ENCODE measurements at places on chromosomes 5 and 9.

DNA sequence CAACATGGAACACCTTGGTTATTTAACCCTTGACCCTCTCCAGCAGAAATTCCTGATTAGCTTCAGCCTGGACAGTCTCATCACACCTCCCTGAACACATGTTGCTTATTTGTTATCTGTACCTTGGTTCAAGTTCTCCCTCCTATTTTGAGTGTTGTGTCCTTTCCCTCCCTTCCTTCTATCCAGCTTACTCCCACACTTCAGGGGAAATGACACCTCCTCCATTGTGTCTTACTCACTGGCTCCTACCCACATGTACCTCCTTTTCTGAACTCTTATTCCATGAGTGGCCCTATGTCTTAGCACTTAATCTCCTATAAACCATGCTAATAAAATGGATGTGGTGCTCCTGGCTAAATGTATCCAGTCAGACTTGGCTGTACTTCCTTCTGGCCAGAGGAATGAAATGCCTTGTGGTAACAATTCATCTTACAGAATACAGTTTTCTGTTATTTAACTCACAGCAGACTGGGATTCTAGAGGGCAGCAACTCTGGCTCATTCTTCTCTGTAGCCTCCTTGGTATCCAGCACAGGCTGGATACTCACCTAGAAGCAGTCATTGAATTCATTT lies 11.2 kb downstream of the LIX1 start:
- DNase-seq = no peak

GRCh38 chr9:119859128-119859527 lies 489.9 kb upstream of the BRINP1 start:
- no peak for DNase-seq

DNA sequence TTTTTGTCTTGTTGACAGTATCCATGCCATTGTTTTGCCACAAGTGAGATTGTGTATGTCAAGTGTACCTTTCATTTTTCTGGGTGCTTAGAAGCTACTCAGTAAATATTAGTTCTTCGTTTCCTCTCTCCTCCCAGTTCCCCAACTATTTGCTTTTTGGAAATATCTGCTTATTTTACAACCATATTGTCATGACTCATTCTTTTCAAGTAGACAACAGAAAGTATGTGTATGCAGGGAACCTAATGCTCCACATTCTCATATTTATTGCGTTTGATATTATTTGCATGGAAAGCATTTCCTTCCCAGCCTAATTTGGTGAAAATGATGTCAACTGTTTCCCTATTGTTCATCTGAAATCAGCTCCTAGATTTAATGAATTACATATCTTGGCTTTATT lies 483.7 kb upstream of the RIOK2 start:
- no peak for DNase-seq

DNA sequence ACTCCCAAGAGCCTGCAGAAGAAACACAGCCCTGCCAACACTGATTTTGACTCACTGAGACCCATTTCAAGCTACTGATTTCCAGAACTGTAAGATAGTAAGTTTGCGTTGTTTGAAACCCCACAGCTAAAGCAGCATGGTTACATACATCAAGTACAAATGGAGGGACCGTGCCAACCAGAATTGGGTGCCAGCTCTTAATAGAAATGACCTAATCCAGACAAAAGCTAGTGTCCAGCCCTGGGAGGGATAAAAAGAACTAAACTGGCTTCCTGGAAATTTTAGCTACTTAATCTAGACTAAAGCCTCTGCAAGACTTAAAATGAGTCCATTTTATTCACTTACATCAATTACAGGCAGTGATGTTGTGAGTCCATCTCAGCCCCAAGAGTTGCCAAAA lies 122.6 kb downstream of the ADAMTS12 start:
- no peak for DNase-seq

GRCh38 chr9:111985315-111985714 lies 88.7 kb downstream of the UGCG start:
- no peak for DNase-seq

DNA sequence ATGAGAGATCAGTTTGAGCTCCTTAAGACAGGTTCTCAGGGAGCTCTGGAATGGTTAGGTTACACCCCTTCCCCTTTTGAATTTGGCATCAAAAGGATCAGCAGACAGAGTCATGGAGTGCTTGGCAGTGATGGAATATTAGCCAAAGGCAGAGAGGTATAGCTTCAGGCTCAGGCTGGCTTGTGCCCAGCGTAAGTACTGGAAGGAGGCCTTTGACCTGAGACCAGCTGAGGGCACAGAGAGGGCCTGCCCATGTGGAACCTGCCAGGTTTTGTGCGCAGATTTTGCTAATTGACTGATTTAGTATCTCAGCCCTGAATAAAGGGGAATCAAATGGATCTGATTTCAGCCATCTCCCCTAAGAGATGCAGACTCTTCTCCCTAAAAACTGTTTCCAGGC lies 81.5 kb downstream of the RGS3 start:
- no peak for DNase-seq

- no peak for DNase-seq
These were observed 22.9 kb downstream of the SLC25A51 start for GRCh38 chr9:37880916-37881479.

DNA sequence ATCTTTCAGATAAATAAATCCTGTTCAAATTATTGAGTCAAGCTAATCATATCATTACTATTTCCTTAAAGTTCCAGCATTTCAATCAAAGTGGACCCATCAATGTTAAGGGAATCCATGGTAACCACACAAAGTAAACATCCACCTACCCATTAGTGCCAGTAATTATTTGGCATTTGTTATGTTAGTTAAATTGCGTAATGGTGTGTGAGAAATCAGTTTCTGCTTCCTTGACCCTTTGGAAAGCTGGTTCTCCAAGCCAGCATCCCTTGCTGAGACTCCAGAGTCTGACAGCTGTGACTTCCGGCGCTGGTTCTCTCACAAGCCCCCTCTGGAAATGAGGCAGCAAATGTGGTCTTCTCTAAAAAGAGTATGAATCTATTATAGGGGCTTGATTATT lies 308.6 kb upstream of the EFNA5 start:
- no peak for DNase-seq

GRCh38 chr9:78510035-78510434 lies 213.1 kb downstream of the PSAT1 start:
- DNase-seq = no peak

DNA sequence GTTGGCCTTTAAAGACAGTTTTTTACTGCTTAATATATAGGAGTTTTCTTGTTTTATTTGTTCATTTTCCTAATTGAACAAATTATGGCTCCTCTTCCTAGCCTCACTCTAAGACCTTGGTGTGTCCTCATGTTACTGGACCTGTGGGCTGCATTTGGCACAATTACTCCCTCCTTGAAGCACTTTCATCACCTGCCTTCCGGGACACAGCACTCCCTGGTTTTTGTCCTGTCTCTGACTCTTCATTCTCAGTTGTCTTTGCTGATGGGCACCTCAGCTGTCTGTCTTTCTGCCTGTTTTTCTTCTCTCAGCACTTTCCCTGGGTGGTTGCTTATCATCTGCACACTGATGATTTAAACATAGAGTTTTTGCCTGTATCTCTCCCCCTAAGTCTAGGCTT lies 13.6 kb downstream of the GTF3C4 start:
- no peak for DNase-seq

DNA sequence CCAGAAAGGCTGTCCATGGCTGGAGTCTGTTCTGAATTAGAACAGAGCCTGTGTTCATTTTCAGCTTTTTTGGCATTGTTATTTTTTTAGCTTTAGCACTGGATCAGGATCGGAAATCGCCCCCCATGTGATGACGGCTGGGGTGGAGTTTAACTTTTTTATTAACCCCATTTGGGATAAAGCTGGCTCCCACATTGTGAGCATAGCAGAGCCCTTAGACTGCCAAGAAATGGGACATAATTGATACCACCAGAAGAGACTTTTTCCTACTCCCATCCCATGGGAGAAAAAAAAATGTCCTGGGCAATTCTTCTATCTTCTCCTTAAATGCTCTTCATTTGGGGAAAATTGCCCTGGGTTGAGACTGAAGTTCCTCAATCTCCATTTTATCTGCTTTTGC lies 52.4 kb downstream of the SLIT3 start:
- DNase-seq = no peak

DNA sequence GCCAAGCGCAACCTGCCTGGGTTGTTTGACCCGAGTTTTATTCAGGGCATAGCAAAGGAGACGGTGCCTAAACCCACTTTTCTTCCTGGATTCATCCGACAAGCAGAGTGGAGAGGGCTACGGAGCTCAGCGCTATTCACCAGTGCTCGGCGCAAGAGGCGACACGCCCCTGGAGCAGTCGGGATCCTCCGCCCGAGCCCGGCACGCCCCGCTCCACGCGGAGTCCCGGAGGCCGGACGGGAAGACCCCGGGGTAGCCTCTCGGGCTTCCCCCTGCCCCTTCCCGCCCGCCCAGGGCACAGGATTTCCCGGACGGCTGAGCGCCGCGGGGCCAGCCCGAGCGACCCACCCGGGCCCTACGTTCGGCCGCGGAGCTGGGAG lies 427 bp downstream of the SERINC5 start:
- DNase-seq = peak; percentile 74

DNA sequence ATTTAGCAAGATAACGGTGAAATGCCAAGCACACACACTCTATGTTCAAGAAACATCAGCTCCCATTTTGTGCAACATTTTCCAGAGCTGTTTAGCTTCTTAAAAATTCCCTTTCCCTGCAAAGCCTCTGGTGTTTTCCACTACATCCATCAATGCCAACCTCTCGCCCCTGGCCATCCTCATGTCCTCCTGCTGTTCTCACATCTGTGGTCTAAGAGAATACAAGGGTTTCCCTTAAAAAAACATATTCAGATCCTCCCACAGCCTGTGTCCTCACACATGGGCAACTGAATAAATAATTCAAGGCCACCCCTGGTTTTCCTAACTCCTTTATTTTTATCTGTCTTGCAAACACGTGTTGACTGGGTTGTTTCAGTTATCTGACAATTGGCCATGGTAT lies 70.3 kb downstream of the PAPPA start:
- DNase-seq = no peak

- no peak for DNase-seq
These were observed 11.9 kb downstream of the RASGEF1C start for GRCh38 chr5:180197016-180197702.

- DNase-seq = no peak
These were observed 4.9 kb upstream of the LHX2 start for GRCh38 chr9:124006448-124007361.

DNA sequence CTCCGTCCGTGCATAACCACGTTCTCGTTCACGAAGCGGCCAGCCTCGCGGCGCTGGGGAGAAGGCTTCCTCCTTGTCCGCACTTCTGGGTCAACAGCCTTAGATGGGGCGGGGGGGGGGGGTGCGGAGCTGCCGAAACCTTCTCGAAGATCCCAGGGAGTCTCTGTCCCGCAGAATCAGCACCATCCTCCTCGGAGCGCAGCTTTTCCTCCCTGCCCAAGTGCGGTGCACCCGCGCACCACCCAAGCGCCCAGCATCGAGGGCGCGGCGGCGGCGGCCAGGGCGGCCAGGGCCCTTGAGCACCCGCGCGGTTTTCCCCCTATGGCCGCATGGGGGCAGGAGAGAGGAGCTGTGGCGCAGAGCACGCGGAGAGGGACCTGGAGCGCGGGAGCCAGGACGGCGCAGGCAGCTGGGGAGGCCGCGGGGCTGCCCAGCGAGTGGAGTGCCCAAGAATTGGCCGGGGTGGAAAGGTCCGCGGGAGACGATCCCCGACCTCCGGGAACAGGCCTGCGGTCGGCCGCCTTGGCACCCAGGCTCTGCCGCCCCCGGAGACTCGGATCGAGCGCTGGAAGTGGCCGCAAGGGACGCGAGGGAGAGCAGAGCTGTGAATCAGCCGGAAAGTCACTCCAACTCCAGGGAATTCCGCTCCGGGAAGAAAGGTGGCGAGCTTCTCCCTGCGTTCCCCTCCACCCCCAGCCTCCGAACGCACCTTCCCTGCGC lies 43.1 kb downstream of the TMEM174 start:
- DNase-seq = peak; percentile 88

GRCh38 chr5:142134331-142135010 lies 25.9 kb downstream of the NDFIP1 start:
- no peak for DNase-seq

DNA sequence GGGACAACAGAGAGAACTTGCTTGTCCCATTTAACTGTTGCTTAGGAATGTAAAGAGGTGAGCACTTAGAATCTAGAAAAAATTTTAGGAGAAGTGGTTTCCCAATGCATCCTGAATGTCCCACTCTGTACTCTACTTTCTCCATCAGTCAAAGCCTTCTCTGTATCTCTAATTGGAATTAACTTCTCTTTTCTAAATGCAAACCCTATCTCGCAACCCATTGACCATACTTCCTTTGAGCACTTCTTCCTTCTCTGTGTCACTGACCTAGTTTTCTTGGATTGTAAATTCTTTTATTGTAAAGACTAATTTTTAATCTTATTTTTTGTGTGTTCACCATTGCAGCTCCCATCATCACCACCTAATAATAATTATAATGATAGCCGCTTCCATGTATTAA lies 33.3 kb downstream of the ADRB2 start:
- DNase-seq = no peak

DNA sequence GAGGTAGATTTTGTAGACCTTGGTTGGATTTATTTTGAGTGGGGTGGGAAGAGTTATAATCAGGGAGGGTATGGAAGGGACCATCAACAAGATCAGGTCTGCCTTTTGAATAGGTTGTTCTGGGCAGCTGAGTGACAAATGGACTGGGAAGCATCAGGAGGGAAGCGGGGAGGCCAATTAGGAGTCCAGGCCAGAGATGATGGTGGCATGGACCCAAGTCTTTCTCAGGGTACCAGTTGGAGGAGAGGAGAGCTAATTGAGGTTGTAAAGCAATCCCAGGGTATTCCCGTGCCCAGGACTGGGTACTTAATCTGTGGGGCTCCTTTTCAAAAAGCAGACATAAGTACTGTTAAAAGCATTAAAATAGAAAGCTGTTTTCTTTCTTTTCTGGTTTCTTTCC lies 88.9 kb downstream of the ARHGAP26 start:
- DNase-seq = no peak

DNA sequence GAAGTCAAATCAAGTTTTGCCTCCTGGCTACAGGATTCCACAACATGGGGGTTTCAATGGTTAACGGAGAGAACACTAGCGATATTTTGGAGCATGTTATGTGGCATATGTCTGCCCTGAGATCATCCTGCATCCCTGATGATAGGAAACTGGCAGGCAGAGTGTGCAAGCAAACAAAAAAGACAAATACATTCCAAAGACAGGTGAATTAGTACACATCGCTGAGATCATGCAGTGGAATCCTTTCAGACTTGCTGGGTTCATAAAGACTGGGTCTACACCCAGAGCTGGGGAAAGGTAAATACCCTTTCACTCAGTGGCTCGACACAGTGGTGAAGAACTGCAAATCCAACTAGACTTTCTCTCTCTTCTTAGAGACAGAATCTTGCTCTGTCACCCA lies 286.5 kb downstream of the EFNA5 start:
- no peak for DNase-seq

- DNase-seq = peak; percentile 75
These were observed 175.3 kb downstream of the RFK start for GRCh38 chr9:76218886-76219445.

DNA sequence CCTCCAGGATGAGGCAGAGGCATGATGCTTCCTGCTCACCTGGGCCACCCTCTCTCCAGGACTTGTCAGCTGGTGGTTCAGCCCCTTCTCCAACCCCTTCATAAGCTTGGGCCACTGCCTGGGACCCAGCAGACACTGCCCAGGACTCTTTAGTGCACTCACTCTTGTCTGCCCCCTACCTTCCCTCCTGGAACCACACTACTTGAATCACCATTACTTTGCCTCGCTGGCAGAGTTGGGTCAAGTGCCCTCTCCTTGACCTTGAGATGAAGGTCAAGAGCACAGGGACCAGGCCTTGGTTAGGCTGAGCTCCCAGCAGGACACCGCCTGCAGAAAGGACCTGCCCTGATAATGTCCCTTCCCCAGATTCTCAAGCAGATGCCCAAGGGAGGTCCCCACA lies 8.5 kb upstream of the ENDOG start:
- no peak for DNase-seq
